ENCODE measurements at places on chromosomes 16 and 17.
A peak's percentile ranks its signal among the peaks of the same experiment; 100 is the strongest.

DNA sequence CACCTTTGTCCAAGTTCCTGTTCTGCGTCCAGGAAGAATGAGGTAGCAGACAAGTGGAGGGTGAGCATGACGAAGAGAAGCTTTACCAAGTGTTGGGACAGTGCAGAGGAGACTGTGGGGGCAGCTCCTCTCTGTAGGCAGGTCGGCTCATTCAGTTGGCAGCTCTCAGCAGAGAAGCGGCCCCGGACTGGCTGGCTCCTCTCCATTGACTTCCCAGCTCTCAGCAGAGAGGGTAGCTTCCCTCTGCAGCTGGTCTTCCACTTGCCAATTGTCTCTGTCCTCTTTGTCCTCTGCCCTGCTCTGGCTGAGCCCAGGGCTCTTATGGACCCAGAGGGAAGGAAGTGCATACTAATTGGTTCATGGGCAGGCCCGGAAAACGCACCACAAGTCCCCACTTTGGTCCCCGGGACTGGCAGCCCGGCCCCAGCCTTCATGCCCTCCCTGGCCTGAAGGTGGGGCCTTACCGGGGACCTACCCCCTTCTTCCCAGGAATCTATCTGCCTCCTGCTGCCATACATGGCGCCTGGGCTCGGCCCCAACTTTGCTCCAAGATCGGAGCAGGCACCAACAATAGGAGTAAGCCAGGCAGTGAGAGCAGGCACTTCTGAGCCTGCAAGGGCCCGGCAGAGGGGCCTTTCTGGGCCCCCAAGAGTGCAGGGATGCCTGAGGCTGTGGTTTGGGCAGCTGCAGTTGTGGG lies 10.1 kb downstream of the KCTD5 start:
- DNase-seq: no peak

- no peak for DNase-seq
Observed at GRCh38 chr17:66357037-66357436, 54.6 kb downstream of the PRKCA start.

DNA sequence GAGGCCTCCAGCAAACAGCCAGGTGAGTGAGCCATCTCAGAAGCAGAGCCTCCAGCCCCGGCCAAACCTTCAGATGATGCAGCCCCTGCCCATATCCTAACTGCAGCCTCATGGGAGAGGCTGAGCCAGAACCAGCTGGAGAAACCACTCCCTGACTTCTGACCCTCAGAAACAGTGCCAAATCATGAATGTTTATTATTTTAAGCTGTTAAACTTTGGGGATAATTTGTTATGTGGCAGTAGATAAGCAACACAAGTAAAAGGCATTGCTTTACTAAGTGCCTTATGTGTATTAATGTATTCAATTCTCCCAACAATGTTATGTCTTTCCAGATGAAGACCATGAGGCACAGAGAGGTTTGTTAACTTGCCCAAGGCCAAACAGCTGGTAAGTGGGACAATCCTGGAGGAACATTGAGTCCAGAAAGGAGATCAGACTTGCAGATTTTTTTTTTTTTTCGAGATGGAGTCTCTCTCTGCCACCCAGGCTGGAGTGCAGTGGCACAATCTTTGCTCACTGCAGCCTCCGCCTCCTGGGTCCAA lies 59.6 kb downstream of the SOCS1 start:
- DNase-seq: no peak

DNA sequence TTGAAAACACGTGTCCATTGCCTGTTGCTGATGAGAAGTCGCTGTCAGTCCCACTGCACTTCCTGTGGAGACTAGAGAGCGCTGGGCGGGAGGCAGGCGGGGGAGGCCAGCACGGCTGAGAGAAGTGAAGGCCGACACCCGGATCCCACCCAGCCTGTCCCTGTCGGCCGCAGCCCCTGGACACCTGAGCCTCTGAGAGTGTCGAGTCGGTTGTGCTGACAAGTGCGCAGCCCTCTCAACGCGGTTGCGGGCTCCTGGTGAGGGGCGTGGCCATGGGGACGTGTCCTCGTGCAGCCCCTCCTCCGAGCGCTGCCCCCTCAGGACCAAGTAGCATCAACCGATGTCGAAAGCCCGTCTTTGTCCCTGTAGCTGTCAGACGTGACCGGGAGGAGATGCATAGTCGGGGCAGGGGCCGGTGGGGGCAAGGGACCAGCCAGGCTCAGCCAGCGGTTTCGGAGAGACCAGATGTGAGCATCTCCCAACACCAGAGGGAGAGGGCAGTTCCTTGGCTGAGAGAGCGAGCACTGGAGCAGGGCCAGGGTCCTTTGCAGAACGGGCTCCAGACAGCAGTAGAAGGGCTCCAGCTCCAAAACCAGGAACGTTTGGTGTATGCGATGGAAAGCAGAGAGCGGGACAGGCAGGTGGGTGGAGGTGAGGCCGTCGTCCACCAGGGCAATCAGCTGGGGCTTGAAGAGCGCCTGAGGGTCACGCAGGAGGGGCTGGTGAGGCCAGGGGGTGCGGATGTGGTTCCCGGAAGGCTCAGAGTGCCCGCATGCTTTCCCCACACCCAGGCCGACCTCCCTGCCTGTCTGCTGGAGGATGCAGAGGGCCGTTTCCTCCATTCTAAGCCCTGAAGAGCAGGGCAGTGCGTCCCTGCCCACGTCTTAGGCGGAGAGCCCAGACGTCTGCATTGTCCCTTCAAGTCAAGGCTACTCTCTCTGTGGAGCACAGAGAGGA lies 43.3 kb upstream of the CHMP6 start:
- no peak for DNase-seq

DNA sequence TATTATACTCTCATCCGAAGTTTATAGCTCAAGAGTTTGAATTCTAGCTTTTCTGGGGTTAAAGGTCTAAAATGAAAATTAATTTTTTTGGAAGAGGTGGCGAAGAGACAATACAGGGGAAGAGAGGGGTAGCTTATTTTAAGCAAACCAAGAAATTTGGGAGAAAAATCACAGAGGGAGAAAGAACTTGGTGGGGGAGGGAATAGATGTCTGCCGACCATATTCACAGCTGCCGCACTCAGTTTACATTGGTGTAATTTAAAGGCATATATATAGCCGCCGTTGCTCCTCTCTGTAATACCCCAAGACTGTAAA lies 6.5 kb upstream of the ZFHX3 start:
- DNase-seq: no peak

DNA sequence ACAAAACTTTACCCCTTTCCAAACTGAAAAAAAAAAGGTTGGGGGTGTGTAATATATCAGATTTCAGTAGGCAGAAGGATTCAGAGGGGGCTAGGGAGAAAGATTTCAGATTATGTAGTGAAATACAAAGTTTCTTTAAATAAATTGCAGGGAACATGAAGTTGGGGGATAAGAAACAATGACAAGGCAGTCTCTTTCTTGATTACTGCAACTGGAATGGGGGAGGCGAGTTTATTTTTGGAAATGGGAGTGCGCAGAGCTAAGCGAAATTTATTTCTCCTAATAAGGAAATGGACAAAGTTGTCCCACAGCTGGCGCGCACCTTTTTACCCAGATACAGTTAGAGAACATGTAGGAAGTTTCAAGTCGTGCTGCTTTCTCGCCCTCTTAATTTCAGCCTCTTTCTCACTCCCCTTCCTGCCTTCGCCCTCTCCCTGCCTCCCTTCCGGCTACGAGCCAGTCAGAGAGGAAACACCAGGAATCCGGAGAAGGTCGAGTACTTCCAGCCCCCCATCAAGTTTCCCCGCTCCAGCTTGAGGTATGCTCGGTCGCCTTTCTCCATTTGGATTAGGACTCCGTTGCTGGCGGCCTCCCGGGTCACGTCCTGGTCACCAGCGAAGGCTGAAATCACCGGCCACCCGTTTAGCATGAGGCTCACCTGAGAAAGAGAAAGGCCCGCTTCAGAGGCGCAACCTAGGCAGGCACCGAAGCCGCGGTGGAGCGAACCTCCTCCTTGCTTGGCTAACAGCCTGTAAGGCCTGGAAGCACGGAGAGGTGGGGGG lies 2.5 kb downstream of the CBLN1 start:
- no peak for DNase-seq

DNA sequence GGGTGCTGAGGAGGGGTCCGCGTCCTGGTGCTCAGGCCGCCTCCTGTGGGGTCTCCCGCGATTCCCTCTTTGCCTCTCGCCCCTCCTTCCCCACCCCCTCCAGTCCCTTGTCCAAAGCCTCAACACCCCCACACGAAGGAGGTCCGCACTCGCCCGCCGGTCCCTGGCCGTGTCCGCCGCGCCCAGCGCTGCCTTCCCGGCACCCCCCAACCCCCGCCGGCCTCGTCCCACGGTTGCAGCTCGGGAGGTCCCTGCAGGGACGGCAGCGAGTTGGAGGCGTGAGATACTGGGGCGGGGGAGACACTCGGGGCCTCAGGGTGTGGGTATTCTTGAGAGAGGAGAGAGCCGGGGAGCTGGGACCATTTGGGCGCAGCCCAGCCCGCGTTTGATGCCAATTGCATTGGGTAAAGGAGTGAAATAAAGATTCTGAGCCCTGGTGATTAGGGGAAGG lies 468 bp downstream of the FLYWCH2 start:
- DNase-seq: peak; percentile 30

DNA sequence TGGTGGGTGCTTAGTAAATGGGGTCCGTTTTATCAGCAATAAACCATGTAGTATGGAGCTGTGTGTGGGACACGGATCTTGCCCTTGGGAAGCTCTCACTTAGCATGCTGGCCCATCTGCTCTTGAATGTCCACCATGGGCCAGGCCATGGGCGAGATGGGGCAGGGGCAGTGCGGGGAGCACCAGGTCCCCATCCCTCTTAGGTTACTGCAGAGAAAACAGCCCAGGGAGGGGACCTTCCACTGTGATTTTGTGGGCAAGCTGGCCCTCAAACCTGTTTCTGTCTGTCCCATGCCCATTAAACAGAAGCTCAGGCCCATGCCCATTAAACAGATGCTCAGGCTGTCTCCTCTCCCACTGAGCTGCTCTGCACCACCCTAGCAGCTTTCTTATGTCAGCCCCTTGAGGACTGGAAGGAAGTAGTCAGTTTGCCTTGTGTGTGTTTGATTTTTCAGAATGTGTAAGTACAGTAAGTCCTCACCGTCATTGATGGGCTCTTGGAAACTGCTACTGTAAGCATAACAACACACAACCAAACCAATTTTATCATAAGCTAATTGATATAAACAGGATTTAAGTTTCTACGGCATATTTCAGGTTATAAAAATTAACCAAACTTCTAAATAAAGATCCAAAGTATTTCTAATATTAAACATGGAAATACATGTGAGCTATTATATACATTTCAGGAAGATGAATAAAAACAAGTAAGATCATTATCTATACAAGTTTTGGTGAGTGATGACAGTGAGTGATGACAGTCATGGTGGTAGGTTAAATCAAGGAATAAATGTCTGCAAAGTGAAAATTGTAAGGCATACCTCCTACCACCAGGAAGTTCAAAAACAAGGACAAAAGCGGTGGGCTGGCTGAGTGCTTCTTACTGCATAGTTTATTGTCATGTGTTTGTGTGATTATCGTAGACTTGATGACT lies 11.5 kb downstream of the MPRIP start:
- no peak for DNase-seq

GRCh38 chr16:1134776-1135458 lies 18.0 kb upstream of the CACNA1H start:
- DNase-seq: no peak

GRCh38 chr16:71933913-71934695 lies 38.8 kb downstream of the IST1 start:
- DNase-seq: no peak

DNA sequence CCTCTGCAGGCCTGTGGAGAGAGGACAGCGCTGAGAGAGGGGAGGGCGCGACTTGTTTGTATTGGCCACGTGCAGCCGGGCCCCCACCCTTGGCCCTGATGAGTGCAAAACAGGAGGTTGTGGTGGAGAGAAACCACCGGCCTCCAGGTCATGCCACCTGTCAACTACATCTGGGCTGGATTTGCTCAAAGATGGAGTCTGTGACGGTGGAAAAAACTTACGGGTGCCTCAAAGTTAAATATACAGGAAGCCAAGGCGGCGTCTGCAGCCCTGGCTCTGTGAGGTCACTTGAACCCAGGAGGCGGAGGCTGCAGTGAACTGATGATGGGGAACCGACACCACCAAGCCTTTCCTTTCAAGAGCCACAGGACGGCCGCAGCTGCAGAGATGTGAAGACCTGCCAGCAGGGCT lies 15.7 kb downstream of the C16orf74 start:
- DNase-seq: peak; percentile 28

GRCh38 chr16:11398136-11398535 lies 52.9 kb downstream of the RMI2 start:
- no peak for DNase-seq

DNA sequence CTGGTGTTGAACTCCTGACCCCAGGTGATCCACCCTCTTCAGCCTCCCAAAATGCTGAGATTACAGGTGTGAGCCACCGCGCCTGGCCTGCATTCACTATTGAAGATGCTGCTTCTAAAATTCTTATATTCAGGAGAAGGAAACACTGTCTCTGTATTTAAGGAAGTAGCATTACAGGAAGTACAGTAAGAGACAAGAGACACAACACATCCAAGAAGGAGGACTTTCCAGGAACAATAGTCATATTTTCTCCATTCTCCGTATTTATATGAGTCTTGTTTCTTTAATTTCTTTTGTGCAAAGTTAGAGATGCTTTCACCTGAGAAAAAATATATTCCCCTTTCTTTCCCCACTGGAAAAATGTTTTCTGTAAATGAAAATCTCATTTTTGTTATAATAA lies 18.3 kb upstream of the ABCA3 start:
- DNase-seq: no peak

DNA sequence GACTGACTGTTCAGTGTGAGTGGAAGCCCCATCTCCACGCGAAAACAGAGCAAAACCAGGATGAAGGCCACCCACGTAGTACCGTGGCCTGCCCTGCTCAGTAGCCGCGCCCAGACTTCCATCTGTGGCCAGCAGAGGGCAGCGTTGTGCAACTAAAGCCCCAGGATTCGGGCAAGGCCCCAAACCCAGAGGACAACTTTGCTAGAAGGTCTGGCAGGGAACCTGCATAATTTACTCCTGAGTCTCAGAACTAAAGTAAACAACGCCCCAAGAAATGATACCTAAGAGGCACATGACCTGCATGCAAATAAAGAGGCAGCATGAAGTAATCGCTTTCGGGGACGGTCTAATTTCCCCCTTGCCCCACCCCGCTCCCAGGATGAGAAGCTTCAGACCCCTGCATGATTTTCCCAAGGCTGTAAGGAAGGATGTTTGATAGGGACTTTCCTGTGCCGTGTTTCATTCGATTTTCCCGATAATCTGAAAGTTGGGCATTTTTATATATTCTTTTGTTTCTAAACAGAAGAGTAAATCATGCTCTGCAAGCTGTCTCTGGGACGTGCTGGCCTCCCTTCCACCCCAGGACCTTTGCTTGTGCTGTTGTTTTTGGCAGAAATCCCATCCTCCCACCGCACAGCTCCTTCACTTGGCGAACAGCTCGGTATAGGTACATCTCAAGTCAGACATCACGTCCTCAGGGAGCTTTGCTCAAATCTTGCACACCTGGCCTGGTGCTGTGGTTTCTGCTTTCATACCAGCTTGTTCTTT lies 18.6 kb downstream of the HSBP1 start:
- DNase-seq: peak; percentile 87

- DNase-seq: no peak
Observed at GRCh38 chr17:43579566-43580140, 33.5 kb upstream of the ETV4 start.

GRCh38 chr17:49748791-49749190 lies 15.1 kb downstream of the FAM117A start:
- DNase-seq: peak; percentile 64
